ENCODE measurements at places on chromosomes 1 and 21.

GRCh38 chr1:218779341-218780100, 394.2 kb upstream of the LYPLAL1 start:
- no peak for DNase-seq

GRCh38 chr1:3668585-3669300, 16.4 kb downstream of the TP73 start:
- peak; percentile 91 for DNase-seq

GRCh38 chr1:94322696-94323095, 85.3 kb upstream of the ARHGAP29 start:
- no peak for DNase-seq

GRCh38 chr21:45882645-45883044, 98.9 kb upstream of the COL6A1 start:
- no peak for DNase-seq

GRCh38 chr1:47325528-47325927, 8.1 kb upstream of the CMPK1 start:
- no peak for DNase-seq

- DNase-seq = no peak
These were observed 81.6 kb upstream of the SSX2IP start for GRCh38 chr1:84771895-84772294.

- DNase-seq = no peak
These were observed 2.9 kb upstream of the CLIC4 start for GRCh38 chr1:24742090-24742938.

DNA sequence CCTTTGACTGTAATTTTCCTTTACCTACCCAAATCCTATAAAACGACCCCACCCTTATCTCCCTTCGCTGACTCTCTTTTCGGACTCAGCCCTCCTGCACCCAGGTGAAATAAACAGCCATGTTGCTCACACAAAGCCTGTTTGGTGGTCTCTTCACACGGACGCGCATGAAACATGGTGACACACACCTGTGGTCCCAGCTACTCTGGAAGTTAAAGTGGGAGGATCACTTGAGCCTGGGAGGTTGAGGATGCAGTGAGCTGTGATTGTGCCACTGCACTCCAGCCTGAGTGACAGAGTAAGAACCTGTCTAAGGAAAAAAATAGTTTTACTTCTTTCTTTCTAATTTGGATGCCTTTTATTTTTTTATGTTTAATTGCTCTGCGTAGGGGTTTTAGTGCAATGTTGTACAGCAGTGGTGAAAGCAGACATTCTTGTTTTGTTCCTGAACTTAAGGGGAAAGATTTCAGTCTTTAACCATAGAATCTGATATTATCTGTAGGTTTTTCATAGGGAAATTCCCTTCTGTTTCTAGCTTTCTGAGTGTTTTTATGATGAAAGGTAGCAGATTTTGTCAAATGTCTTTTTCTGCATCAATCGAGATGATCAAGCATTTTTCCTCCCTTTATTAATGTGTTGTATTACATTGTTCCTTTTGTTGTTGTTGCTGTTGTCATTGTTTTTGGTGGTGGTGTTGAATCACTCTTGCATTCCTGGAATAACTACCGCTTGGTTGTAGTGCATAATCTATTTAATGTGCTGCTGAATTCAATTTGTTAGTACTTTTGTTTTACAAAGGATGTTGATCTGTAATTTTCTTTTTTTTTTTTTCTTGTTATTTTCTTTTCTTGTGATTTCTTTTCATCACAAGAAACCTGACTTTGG, 497.4 kb downstream of the DISC1 start:
- DNase-seq = no peak

- DNase-seq = no peak
These were observed 16.5 kb upstream of the EDN2 start for GRCh38 chr1:41500781-41501518.

- DNase-seq = peak; percentile 50
These were observed 711.2 kb downstream of the MRPL39 start for GRCh38 chr21:24895885-24896734.

DNA sequence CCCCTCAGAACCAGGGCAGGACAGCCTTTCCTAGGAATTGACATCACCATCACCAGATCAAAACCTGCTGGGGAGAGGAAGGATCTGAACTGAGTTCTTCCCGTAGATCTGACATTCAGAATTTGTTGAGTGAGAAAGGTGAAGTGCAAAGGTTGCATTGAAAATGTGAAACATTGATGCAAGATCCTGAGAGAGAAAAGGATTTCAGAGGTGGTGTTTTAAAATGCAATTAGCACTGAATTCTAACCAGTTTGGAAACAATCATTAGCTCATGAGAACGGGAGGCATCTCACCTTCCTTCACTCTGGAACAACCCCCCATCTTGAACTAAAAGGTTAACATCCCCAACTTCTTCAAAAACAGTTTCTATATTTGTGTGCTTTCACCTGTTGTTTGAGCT, 20.4 kb downstream of the LMO4 start:
- DNase-seq = no peak

DNA sequence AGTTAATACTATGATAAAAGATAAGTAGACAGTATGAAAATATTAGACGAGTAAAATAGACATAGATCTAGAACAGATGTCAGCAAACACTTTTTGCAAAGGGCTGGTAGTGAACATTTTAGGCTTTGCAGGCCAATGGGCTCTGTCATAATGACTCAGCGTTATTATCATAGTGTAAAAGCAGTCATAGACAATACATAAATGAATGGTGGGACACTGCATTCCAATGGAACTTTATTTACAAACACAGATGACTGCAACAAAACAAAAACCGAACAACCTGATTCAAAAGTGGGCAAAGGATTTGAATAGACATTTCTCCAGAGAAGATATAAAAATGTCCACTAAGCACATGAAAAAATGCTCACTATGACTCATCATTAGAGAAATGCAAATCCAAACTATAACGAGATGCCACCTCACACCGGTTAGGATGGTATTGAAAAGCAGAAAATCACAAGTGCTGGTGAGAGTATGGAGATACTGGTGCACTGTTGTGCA, 7.3 kb downstream of the GSTM5 start:
- DNase-seq = no peak

DNA sequence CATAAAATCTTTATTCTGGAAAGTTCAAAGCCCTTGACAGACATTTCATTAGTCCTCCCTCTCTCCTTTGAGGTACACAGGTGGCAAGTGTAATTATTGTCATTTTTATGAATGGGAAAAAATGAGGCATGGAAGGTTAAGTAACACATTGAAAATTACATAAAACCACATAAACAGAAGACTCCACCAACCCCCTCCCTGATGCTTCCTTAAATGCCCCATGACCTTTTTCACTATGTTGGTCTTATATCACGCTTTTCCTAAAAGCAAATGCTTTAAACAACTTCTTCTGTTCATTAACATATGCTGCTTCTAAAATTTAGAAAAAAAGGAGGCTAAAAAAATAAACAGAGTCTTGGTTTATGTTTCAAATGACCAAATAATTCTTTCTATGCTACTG, 648.4 kb downstream of the PTPRC start:
- no peak for DNase-seq

DNA sequence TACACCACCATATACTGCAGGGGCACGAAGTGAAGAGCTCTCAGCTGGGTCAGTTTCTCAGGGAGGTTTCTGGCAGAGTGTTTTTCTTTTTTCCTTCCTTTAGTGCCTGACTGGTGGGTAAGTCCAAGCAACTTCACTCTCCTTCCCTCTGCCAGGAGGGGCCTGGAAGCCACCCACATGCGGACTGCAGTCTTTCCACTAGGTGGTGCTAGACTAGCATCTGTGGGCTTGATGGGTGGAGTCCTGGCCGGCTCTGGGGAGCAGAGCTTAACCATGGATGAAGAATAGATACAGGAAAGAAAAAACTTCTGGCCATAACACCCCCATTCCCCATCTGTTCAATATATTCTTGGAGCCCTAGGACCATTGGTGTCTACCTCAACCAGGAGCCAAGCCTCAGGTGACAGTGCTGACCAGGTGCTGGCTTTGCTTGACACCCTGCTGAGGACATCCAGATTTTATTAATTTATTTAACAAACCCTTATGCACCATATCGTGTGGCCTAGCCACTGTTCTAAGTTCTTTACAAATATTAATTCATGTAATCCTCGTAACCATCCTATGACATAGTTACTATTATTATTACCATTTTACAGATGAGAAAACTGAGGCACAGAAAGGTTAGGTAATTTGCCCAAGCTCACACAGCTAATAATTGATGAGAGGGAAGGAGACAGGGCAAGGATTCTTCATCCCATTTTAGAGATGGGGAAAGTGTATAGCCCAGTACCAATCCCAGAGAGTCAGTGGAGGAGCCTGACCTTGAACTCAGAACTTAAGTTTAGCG, 126.7 kb upstream of the CSF3R start:
- DNase-seq = peak; percentile 68

DNA sequence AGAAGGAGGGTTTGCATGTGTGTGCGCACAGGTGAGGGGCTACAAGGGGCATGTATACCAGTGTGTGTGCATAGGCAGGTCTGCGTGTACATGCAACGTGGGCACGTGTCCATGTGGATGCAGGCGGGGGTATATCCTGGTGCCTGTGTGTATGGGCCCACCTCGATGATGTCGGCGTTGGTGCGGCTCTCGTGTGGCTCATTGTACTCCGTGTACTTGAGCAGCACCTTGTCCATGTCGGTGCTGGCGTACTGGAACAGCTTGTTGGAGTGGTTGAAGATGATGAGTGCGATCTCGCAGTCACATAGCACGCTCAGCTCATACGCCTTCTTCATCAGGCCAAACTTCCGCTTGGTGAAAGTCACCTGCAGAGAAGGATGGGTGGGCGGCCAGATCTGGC, 18.3 kb downstream of the MEF2D start:
- DNase-seq = no peak

DNA sequence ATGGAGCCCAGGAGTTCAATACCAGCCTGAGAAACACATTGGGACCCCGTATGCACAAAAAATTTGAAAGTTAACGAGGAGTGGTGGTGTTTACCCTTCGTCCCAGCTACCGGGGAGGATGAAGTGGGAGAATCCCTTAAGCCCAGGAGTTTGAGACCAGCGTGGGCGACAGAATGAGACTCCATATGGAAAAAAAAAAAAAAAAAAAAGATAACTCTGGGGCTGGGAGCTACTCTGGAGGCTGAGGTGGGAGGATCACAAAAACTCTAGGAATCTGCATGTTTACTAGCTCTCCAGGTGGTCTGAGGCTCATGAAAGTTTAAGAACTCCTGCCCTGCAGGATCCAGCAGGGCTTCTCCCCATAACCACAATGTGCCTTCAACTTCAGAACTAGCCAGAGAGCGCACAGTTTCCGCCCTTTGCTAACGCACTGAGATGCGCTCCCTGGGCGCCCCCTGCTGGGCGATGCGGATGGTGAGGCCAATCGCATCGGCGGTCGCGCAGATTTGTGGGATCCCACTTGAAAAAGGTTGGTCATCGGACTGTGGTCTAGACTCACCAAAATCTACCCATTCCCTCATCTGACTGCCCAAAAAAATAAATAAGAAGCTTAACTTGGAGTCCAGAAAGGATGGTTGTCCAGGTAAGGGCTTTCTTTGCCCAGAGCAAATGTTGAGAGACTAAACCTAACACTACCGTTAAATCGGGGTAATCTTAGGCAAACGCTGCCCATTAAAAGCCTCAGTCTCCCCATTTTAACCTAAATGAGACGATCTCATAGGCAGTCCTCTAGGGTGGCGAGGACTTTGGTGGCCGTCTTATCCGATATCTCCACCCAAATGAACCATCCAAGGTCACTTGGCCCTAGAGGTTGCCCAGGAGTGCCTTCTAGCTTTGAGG, 8.8 kb downstream of the ZNF683 start:
- DNase-seq = peak; percentile 80

DNA sequence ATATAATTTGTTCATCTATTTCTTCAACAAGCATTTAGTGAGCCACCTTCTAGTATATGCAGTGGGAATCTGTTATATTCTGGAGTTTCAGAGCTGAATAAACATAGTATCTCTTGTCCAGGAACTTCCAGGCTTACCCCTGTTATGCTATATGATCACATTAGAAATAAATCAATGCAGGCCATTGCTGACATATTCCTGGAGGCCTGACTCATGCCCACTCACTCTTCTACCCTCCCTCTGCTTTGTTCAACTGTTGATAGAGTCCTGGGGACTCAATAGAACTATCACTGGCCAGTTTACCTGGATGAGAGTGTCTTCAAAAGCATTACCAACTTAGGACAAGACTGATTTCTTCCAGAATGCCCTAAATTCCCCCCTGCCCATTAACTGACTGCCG, 29.3 kb upstream of the SRSF10 start:
- no peak for DNase-seq

- DNase-seq = no peak
These were observed 17.8 kb downstream of the KIF2C start for GRCh38 chr1:44757420-44757819.

DNA sequence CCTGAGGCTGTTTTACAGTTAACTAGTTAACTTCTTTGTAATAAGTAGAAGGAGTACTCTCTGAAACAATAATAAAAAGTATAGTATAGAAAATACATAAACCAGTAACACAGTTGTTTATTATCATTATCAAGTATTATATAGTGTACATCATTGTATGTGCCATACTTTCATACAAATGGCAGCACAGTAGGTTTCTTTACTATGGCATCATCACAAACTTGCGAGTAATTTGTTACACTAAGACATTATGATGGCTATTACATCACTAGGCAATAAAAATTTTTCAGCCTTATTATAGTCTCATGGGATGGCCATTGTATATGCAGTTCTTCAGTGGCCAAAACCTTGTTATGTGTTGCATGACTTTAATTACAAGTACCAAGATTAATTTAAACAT, 1376.5 kb upstream of the ADGRL2 start:
- no peak for DNase-seq

GRCh38 chr1:3560251-3560871, 50.9 kb downstream of the MEGF6 start:
- DNase-seq = no peak

GRCh38 chr1:207067665-207068064, 14.6 kb downstream of the PFKFB2 start:
- no peak for DNase-seq

DNA sequence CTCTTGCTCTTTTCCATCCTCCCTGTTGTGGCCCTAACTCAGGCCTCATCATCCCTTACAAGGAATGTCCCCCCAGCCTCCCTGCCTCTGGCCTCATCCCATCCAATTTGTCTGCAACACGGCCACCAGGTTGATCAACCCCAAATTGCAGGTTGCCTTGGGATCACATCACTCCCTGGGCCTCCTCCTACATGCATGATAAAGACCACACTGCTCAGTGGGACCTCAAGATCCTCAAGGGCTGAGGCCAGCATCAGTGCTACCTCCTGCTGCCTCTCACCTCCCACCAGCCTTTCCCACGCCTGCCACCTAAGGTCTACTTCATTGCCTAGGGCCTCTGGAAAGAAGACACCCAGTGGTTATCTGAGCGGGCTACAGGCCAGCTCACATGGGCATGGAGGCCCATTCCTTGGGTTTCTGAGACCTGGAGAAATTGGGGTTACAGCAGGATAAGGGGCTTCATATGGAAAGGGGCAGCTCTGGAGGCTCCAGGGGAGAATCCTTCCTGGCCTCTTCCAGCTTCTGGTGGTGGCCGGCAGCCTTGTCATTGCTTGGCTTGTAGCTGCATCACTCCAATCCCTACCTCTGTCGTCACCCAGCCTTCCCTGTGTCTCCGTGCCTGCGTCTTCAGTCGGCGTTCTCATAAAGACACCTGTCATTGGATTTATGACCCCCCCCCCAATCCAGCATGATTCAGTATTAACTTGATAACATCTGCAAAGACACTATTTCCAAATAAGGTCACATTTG, 60.5 kb downstream of the KLHDC7A start:
- DNase-seq = no peak

Data from BE2C (cell line).